Activated naive CD4-positive, alpha-beta T cell (primary cell): ENCODE measurements at places on chromosomes 3 and 15.
A peak's percentile ranks its signal among the peaks of the same experiment; 100 is the strongest.

GRCh38 chr3:182717216-182717615 lies 76.1 kb upstream of the ATP11B start:
- no peak for DNase-seq

DNA sequence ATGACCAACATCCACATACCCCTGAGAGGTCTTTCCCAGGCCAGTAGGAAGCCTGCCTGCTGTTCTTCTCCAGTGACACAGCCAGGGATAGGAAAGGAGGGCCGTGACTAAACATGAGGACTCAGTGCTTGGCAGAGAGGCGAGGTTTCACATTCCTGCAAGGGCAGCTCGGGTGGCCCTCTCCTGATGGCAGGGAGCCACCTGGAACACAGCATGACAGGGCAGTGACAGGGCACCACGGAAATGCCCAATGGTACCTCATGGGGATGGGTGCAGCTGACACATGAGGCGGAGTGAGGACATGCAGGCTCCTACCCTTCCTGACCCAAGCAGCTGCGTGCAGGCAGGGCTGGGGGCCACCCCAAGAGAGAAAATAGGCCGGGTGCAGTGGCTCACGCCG lies 7.4 kb upstream of the TGM5 start:
- DNase-seq: no peak

DNA sequence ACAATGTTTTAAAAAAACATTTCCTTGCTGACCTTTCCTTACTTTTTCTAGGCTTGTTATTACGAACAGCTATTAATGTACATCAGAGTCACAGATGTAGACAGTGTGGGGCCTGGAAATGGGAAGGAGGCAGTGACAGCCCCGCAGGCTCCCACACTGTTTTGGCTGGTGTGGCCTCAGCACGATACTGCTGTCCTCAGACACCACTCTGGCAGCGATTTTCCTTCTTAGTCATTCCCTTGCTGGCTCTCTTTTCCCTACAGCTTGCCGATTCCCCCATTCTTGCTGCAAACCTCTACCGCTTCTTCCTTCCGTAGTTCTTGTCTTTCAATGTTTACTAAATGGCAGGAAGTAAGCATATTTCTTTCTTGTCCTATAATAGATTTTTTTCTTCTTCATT lies 113.1 kb downstream of the ABI3BP start:
- no peak for DNase-seq

GRCh38 chr15:44593042-44593736 lies 56.2 kb downstream of the EIF3J start:
- DNase-seq: no peak

DNA sequence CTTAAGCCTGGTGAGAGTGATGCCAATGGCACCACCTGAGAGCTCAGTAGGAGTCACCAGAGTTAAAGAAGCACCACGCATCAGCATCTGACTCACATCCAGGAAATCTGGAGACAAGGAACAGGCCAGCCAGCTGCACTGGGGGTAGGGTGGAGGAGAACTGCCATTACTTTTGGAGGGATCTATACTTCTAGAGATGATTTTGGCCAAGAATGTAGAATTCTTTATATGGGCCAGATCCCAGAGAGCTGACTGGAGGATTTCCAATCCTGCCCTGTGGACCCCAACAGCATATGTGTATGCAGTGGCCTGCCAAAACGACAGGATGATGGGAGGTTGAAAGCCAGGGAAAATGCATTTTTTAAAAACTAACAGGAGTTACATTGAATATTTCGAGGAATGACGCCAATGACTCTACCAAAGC lies 29.8 kb downstream of the CCR3 start:
- DNase-seq: no peak

DNA sequence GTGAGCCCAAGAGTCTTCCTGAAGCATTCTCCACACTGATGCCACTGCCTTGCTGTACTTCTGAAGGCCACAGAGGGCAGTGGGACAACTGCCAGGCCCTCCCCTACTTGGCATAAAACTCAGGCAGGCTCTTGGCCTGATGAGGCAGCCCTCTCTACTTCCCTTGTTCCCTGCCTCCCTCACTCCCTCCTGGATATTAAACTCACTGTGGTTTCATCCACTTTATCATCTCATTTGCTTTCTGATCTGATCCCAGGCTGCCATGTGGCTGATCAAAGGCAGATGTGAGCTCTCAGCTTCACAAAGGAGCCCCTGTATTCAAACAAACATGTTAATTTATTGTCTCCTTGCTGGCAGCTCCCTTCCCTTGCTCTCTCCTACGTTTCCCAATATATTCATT lies 533.5 kb downstream of the IGSF11 start:
- DNase-seq: no peak

DNA sequence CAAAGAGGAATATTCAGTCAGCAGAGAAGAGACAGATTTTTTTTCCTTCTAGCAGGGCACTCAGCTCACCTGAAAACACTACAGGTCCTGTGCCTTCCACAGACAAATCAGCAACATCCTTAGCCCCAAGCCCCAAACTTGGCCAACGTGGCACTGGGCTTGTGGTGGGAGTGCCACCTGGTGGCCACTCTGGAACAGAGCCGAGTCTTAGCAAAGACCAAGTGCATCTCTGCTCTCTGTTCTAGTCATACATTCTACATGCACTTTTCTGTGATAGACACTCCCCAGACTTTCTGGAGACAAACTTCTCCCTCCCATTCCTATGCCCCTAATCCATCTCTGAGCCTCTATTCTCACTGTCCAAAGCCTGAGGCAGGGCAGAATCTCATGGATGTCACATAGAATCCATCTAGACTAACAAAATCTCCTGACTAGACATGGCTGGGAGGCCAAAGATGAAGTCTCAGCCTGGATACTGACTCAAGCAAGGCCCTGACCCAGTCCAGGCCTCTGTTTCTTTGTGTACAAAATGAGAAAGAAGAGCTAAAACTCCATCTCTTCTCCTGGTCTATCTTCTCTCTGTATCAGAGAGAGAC lies 5.1 kb upstream of the SEMA7A start:
- DNase-seq: peak; percentile 56

- DNase-seq: no peak
Observed at GRCh38 chr3:141115789-141116541, 64.8 kb downstream of the SPSB4 start.

- no peak for DNase-seq
Observed at GRCh38 chr3:107432646-107433045, 55.4 kb downstream of the CCDC54 start.

- no peak for DNase-seq
Observed at GRCh38 chr3:113685956-113686721, 10.3 kb downstream of the USF3 start.

DNA sequence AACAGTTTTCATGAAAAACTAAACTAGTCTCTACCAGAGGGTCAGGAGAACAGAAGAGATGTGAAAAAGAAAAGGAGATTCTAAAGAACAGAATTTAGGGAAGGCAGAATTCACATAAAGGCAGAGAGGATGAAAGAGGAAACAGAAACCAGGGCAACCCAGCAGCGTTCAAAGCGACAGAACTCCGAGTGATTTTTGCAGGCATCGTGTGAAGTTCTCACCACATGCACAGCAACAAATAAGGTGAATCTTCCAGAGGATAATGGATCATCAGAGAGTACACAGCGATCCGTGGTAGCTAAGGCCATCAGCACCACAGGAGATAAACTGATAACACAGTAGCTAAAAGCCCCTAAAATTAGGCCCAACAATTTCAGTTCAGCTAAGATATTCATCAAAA lies 250.8 kb upstream of the THBS1 start:
- no peak for DNase-seq

DNA sequence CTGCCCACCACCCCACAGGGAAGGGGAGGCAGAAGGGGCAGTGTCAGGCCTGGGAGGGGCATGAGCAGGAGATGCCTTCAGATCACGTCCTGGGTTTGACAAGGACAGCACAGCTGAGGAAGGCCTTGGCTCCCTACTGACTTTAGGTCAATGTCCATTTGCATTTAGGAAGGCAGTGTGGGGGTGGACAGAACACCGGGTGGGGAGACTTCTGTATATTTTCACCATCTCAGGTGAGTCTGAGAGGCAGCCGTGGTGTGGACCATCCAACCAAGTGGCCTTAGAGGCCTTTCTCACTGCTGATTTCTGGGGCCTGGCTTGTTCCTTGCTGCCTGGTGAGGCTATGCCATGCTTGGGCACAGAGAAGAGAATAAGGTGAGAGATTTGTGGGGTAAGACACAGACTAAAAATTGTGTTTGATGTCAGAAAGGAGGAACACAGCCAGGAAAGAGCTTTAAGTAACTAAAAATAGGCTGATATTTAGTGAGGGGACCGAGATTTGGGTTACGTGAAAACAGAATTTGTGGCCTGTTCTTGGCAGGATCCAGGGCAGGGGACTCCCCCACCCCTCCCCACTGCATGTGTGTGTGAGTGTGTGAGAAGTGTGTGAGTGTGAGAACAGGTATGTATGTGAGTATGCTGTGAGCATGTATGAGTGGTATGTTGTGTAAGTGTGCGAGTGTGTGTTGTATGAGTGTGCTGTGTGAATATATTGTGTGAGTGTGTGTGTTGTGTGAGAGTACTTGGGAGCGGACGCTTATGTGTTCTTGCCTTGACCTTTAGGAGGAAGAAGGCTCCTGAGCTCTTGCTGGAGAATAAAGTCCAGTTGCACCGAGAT lies 11.8 kb upstream of the PLA2G4E start:
- no peak for DNase-seq

GRCh38 chr3:80357761-80358160 lies 590.0 kb upstream of the ROBO1 start:
- DNase-seq: no peak

GRCh38 chr15:34714476-34715121 lies 40.2 kb downstream of the GJD2 start:
- DNase-seq: no peak

GRCh38 chr15:73600413-73601335 lies 32.5 kb downstream of the NPTN start:
- no peak for DNase-seq

DNA sequence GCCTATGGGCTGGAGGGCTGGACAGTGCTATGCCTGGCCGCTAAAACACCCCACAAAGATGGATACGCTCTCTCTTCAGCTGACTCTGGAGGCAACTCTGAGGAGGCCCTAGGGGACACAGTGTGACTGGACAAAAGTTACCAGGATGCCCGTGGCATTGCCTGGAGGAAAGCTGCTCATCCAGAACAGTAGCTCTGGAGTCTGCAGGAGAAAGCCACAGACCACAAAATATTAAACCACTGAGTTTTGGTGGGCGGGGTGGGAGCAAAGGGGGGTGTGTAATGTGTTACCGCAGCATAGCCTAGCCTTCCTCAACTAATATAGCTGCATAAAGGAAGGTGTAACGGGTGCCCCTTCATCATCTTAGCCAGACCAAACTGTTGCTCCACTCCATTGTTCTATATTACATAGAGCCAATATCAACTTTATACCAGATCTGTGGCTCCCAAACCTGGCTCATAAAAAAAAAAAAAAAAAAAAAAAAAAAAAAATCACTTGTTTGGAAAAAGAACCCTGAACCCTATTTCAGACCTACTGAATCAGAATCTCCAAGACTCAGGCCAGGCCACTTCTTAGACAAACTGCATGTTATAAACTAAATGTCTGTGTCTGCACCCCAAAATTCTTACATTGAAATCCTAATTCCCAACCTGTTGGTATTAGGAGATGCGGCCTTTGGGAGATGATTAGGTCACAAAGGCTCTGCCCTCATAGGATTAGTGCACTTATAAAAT lies 132.6 kb downstream of the TNIK start:
- no peak for DNase-seq

DNA sequence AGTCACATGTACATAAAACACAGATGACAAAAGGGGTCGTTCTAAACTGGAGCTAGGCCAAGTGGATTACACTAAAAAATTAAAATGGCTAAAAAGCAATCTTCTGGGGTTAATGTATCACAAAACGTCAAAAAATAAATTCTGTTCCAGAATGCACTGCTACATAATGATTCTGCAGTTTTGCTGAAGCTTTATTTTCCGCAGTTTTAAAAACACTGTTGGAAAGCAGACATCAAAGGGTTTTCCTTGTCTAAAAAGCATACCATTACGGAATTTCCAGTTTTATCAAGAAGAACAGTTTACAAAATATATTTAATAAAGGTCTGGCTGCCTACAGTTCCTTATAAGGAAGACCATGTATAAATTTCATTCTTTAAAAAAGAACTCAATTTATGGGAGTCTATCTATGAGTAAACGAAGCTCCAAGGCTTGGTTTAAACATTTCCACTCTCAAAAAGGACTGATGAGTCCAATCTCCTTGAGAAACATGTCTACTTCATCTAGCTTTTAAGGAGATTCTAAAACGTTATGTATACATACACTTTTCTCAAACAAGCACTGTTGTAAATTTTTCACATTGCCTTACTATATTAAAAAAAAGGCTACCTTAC lies 1.3 kb downstream of the DMXL2 start:
- DNase-seq: no peak

DNA sequence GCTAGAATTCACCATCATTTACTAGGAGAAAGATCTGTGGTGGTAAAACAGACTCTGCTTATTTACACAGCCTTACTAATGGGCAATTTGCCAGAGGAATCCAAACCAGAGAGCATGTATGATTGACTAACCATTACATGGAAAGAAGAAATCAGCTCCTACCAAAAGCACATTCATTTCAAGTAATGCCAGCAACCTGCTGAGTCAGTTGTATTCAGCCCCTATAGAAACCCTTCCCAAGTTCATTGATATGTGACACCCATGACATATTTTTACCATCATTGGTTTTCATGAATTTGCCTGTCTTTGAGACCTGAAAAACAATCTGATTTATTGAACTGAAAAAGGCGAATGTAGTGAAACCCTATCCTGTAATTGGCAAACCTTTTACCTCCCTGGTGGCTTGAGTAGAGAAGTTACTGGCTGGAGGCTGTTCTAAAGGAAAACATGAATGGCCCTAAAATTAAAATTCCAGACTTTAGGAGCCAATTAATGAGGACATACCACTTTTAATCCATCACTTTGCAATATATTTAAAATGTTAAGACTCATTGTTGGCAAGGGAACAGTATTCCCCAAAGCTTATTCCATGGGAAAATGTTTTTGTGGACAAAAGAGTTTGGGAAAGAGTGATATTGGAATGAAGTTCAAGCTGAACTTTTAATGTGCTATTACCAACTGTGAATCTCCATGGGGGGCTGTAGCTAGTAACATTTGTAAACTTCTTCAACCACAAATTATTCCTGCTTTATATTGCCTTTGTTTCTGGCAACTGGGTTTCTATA lies 542.9 kb downstream of the FHIT start:
- no peak for DNase-seq

GRCh38 chr3:123656274-123656673 lies 71.4 kb upstream of the HACD2 start:
- DNase-seq: no peak

- DNase-seq: no peak
Observed at GRCh38 chr15:76492538-76492937, 156.0 kb downstream of the ISL2 start.
